Activated T-helper 1 cell treated with anti-CD3 and anti-CD28 coated beads, Interleukin-12 subunit alpha, Interleukin-12 subunit beta, Interleukin-2, Interleukin-4 antibody, amounts not matched to agents 30 ng/mL and 10 ng/mL and 1 ng/mL, durations not matched to agents 14 hours and 24 hours and 36 hours (primary cell): ENCODE measurements at places on chromosomes 3 and 15. TPM values are rescaled to one million over a fixed set of nuclear protein-coding genes. Genes with fewer than 3 reads are reported as not detected.

HOMER2 gene
- 19.3 and 21.3 TPM in 2 replicates for total RNA-seq

DNA sequence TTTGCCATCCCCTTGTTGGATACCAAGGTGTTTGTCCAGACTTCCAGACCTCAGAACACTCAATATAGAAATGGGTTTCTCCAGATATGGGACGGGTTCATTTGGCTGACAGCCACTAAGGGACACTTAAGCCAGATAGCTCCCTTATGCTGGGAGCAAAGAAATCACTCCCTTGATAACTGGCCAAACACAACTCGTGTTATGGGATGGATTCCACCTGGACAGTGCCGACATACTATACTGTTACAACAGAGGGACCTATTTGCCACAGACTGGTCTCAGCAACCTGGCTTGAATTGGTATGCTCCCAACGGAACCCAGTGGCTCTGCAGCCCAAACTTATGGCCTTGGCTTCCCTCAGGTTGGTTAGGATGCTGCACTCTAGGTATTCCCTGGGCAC is 114.0 kb upstream of the PLCL2 start:
- DNase-seq: no peak

- DNase-seq: no peak
These were observed 4.2 kb upstream of the CHRM5 start for GRCh38 chr15:33963831-33964664.

DNA sequence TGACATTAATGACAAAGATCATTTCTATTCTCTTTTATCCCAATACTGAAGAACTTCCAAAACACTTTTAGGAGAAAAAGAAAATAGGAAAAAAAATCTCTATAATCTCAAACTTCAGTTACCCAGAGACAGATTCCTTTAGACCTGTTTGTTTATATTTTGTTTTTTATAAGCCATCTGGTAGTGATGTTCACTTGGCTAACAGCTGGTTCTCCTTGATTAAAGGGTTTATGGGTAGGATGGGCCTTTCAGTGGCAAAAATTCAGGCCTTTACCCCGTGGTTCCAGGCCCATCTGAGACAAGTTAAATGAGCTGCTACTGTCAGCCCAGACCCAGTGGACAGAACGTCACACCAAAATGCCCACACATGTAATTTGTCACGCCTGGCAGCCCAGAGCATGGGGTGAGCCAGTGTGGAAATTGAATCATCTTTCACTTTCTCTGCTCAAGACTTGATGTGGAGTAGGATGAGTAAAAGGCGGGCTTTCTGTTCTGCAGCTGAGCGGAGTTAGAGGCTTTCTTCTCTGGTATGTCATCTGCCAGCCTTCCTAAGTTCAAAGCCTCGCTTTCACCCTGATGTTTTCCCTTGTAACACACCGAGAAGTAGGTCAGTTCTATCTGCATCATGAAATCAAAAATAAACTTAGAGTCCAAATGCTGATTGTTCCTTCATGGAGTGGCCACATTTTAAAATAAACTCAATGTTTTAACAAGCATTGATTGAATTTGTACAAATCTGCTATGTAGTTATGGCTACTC is 62.5 kb upstream of the SKOR1 start:
- DNase-seq: peak; percentile 37

GRCh38 chr15:69648775-69649735 is 196.4 kb downstream of the RPLP1 start:
- no peak for DNase-seq

DNA sequence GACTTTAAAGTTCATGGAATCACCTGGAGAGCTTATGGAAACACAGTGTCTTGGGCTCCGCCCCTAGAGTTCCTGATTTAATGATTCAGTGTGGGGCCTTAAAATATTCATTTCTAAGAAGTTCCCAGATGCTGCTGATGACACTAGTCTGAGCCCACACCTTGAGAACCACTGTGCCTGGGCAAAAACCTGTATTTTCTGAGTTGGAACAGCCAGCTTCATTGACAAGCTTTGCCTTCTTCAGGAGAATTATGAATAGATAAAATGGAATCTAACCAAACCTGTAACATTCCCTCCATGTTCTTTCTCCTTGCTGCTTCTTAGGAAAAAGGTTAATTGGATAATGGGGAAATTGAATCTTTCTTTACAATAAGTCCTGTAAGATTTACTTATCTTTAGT is 490.7 kb downstream of the DIPK2A start:
- no peak for DNase-seq

CSPG4 gene
- total RNA-seq: not detected in 2 replicates

- DNase-seq: no peak
These were observed 6.2 kb downstream of the MELTF start for GRCh38 chr3:197023241-197023997.

GRCh38 chr3:124034844-124035152 is 42.9 kb upstream of the ROPN1 start:
- DNase-seq: no peak
